ENCODE measurements at places on chromosomes 7 and 10.

DNA sequence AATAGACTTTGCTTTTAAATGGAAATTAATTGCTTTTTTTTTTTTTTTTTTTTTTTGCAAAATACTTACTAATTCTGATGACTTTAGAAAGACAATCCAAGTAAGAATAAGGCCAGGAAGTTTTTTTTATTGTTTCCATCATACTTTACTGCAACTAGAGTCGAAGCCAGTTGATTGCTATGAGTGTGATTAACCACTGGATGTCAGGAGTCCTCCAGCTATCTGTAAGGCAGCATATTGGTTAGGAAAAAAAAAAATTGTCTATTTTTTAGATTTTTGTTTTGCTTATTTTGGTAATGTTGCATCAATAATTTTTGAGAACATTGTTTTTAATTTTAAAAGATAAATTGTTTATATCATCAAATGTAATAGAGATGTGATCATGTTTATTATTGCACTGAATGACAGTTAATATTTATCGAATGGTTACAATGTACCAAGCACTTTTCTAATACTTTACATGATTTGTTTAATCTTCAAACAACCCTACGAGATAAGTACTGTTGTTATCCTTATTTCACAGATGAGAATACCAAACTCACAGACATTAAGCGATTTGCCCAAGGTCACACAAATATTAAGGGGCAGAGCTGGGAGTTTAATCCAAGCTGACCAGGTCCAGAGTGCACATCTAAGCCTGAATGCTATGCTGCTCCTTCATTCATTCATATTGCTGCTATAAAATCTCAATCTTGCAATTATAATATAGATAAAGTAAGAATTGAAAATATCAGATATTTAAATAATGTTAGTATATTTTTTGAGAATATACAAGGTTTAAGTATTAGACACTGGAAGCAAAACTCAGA is 19.9 kb upstream of the LMOD2 start:
- DNase-seq: no peak

DNA sequence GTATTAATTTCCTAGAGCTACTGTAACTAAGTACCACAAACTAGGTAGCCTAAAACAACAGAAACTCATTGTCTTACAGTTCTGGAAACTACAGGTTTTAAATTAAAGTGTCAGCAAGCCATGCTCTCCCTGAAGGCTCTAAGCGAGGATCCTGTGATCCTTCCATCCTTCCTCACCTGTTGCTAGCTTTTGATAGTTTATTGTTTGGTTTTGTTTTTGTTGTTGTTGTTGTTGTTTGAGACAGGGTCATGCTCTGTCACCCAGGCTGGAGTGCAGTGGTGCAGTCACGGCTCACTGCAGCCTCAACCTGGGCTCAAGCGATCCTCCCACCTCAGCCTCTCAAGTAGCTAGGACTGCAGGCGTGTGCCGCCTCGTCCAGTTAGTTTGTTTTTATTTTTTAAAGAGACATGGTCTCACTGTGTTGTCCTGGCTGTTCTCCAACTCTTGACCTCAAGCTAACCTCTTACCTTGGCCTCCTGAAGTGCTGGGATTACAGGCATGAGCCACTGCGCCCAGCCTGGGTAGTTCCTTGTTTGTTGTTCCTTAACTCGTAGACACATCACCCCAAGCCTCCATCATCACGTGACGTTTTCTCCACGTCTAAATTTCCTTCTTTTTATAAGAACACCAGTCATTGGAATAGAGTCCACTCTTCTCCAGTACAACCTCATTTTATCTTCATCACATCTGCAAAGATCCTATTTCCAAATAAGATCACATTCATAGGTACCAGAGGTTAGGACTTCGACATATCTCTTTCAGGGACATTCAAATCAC is 109.1 kb downstream of the AKR1D1 start:
- no peak for DNase-seq

DNA sequence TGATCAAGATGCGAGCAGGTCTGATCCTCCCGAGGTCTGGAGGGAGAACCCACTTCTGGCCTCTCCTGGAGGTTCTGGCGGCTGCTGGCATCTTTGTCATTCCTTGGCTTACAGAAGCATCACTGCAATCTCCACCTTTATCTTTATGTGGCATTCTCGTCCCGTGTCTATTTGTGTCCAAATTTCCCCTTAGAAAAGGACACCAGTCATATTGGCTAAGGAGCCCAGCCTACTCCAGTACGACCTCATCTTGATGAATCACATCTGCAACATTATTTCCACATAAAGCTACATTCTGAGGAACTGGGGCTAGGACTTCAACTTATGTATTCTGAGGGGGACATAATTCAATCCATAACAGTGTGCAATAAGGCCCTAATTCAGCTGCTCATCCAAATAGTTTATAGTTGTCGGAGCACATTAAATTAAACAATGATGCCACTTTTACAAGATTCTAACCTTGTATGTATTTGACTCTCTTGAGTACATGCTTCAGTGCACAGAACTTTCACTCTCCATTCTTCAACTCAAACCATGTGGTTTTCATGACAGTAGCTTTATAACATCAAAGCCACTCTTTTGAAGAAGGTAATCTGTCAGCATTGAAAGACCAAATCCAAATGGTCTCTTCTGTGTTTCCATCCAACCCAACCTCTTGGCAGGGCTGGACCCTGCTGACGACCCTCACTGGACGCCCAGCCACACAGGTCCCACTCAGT is 86.2 kb upstream of the DDC start:
- no peak for DNase-seq

- no peak for DNase-seq
Observed at GRCh38 chr7:119562839-119563238, 710.1 kb upstream of the KCND2 start.

- no peak for DNase-seq
Observed at GRCh38 chr7:41890631-41891274, 187.9 kb upstream of the INHBA start.

GRCh38 chr10:113697595-113697994 is 17.9 kb downstream of the CASP7 start:
- DNase-seq: no peak
